Stimulated activated CD8-positive, alpha-beta memory T cell treated with anti-CD3 and anti-CD28 coated beads, Interleukin-4, amount 100 ng/mL, for 4 hours (primary cell): ENCODE measurements at places on chromosomes 4 and X.

DNA sequence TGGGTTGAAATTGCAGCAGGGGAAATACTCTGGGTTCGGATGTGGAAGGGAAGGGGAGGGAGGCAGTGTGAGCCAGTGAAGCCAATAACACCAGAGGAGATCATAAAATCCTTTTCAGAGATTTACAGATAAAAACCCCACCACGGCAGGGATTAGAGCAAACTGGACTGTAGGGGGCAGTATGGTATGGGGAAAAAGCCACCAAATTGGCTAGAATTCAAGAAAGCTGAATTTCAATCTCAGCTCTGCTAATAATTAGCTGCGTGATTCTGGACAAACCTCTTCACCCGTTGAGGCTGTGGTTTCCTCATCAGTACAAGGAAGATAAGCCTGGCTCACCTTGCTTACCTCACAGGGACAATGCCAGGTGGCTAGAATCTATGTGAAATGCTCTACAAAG, 108.1 kb downstream of the ATG4A start:
- no peak for DNase-seq

- no peak for DNase-seq
Measured at GRCh38 chr4:5004496-5004895, 14.8 kb downstream of the CYTL1 start.

DNA sequence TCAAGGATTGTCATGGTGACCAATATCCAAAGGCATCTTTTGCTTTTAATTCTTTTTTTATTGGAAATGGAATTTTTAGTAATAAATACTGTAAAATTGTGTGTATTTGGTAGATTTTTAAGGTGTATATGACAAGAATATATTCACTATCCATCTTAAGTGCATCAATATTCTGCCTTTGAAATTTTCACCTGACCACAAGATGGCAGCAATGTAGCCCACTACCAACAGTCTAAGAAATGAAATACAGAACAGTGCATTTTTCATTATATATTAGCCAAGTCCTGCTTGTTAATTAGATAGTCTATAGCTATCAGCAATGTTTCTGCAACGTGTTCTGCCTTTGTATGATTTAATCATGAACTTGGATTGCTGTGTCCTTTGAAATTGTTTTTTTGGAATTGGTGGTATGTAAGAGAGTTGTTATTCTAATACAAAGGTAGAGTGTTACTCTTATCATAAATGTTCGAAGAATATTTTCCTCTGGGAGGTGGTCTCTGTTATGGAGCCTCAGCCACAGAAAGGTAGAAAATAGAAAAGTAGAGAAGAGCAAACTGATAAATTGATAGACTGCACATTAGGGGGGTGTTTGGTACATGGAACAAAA, 38.2 kb downstream of the HPGDS start:
- no peak for DNase-seq

DNA sequence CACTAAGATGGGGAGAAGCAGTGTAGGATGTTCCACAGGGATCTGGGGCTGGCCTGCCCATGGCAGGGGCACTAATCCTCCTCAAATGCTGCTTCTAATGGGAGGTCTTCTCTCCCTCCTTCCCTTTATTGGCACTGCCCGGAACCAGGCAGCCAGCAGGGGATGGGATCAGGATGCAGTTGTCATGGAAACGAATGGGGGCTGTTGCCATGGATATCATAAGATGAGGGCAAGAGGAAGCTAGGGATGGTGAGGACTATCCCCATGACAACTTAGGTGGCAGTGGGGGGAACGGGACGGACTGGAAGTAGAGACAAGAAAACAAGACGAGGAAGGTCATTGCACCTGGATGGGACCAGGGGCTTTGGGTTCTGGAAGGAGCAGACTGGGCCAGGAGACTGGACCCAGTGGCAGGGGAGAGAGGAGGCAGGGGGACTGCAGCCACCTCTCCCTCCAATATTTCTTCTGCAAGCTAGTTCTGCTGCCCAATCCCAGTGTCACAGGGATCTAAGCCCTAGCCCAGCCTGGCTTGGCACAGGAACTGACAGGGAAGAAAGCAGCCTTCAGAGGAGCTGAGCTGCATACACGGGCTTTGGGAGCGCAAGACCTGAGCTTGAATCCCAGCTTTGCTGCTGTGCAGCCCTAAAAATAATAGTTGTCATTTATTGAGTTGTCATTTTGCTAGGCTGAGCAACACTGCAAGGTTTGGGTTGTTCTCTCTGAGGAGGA, 19.0 kb downstream of the IQSEC2 start:
- no peak for DNase-seq

DNA sequence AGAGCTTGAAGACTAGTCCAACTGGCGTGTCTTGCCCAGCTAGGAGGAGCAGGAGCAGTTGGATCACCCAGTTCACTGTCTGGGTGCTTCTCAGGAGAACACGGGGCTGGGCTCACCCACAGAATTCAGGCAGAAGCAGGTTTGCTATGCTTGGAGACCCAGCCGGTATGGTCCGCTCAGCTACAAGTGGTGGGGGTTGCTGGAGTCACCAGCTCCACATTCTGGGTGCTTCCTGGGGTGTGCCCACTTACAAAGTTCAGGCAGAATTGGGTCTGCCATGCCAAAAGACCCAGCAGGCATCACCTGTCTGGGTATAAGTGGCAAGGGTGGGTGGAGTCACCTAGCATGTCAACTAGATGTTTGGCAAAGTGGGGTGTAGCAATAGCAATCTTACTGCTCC, 1061.8 kb downstream of the PCDH19 start:
- no peak for DNase-seq

- no peak for DNase-seq
Measured at GRCh38 chr4:118751629-118752323, 66.6 kb downstream of the METTL14 start.

- no peak for DNase-seq
Measured at GRCh38 chr4:143082701-143083100, 102.0 kb upstream of the USP38 start.

DNA sequence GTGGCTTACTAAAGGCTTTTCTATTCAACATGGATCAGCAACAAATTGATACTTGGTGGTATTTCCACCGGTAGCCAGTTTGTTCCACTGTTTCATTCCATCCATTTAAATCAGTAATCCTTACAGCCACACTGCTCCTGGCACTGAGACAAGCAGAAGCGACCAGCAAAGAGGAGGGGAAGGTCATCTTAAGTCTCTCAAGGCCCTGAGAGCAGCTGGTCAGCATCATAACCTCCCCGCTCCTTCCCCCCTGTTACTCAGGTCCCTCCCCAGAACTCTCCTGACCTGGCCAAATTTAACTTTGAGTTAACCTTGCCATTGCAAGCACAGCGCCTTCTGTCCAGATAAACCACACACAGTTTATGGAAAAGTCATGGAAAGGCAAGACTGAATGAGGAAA, 331.3 kb upstream of the KLF3 start:
- DNase-seq, result no peak

DNA sequence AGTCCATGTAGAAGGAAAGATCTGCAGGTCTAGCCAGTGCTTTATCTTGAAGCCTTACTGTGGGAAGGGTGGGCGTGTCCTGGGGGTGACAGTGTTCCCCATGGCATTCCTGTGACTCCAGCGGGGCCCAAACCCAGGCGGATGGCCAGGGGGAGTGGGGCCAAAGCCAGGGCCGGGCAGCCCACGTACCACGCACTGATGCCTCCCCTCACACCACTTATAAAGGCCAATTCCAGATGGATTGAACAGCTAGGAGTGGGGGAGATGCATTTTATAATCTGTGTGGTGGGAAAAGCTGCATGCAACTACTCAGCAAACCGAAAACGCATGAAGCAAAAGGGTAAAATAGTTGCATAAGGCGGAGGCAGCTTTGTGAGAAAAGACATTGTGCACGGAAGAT, 36.4 kb downstream of the NELFA start:
- no peak for DNase-seq

GRCh38 chr4:41216294-41217019, 2.1 kb upstream of the APBB2 start:
- DNase-seq, result no peak

- DNase-seq, result no peak
Measured at GRCh38 chr4:166459621-166460020, 586.6 kb downstream of the TLL1 start.

DNA sequence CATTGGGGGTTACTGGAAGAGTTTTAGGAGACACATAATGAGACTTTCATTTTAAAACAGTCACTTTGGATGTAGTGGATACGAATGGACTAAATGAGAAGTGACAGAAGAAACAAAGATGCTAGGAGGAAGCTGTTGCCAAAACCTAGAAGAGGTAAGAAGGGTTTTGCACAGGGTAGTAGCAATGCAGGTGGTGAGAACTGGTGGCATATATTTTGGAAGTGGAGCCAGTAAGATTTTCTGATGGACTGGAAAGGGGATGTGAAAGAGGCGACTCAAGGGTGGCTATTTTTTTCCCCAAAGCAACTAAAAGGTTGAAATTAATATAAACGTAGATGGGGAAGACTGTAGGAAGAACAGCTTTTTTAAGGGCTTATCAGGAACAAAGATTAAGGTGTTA, 462.0 kb downstream of the IL15 start:
- DNase-seq, result no peak

- no peak for DNase-seq
Measured at GRCh38 chr4:53640576-53641453, 49.5 kb upstream of the LNX1 start.

GRCh38 chr4:186013419-186014186, 55.4 kb upstream of the TLR3 start:
- no peak for DNase-seq

- DNase-seq, result no peak
Measured at GRCh38 chr4:2647403-2648158, 108.6 kb downstream of the TNIP2 start.

DNA sequence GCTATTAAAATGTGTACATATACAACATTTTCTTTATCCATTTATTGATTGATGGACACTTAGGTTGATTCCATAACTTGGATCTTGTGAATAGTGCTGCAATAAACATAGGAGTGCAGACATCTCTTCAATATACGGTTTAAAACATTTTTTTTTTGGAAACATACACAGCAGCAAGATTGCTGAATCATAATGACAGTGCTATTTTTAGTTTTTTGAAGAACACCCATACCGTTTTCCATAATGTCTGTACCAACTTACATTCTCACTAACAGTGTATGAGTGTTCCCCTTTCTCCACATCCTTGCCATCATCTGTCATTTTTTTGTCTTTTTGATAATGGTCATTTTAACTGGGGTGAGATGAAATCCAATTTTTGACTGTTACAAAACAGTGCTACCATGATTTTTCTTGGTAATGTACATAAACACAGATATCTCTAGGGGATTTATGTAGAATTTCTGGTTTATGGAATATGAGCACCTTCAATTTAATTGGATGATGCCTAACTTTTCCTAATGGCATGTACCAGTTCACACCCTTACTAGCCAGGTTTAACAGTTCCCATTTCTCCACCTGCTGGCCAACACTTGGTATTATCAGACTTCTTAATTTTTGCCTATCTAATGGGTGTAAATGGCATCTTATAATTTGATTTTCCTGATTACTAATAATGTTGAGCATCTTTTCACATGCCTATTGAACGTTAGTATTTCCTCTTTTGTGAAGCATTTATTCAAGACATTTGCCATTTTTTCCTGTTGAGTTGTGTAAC, 21.0 kb upstream of the TMSB15B start:
- DNase-seq, result no peak

- no peak for DNase-seq
Measured at GRCh38 chr4:145808021-145808650, 128.2 kb downstream of the C4orf51 start.

DNA sequence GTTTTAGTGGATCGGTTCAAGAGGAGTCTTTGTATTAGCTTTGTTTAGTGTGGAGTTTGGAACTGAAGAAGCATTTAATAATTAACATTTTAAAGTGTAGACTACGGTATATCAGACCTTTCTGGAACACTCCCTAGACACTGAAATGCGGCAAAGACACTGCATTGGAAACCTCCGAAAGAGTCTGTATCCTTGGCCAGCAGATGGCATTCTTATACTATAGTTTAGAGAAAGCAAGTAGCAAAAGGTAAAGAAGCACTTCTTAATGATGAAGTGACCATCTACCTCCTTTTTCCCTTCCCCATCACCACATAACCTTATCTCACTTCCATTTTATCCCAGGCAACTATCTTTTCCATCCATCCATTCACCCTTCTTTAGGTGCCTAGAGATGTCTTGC, 7.6 kb downstream of the FABP2 start:
- no peak for DNase-seq

DNA sequence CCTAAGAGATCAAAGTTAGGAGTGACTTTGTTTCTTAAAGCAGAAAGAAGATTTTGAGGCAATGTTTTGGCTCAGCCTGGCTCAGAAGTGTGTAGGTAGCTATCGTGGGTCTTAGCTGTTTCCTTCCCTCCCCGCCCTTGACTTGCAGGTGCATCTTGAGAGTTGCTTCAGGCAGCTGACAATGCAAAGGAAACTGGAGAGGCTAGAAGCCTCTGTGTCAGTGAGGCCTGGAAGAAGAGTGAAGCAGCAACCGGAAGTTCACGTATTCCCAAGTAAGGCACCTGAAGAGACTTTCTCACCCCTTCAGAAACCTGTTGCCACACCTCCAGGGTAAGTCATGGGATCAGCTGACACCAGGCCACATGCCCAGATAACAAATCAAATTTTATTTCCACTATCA, 10.6 kb upstream of the XKRX start:
- no peak for DNase-seq

- no peak for DNase-seq
Measured at GRCh38 chr4:156475322-156475721, 496.3 kb downstream of the PDGFC start.

- DNase-seq, result no peak
Measured at GRCh38 chr4:165385126-165385525, 6.3 kb downstream of the CPE start.

DNA sequence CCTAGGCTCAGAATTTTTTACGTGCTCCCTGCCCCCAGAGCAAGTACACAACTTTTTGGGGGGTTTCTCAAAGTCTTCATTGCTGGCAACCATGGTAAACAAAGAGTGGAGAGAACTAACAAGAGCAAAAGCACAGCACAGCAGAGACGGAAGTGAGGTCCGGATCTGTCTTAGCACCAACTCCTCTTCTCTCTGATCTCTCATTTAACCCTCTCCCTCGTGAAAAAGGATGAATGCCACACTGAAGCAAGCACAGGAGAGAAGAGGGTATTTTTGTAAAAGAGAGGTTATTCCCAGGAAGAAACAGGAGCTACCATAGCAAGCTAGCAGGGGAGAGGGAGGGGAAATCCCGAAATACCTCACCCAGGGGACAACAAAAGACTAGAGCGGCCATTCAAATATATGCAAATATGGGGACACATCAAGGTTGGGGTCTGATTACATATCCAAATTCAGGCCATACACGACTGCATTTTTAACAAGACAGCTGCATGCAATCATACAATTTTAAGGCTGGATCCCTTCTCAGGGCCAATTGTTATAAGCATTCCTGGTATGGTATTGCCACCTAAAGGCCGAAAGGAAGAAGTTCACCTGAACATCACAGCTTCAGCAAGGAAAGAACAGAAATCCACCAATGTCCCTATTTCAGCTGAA, 46.6 kb downstream of the CD40LG start:
- DNase-seq, result no peak
